H9 (cell line): ENCODE measurements at places on chromosomes 5 and 9. TPM values are rescaled to one million over a fixed set of nuclear protein-coding genes. Genes with fewer than 3 reads are reported as not detected.

The C5orf52 gene
- not detected in 2 replicates for total RNA-seq

GRCh38 chr5:10085185-10085584 lies 164.5 kb downstream of the ATPSCKMT start:
- H3K4me3 ChIP-seq, result no peak overlapping the region
- no peaks in the 10 kb centered on the region for H3K27me3 ChIP-seq
- DNase-seq, result no peak
- H3K27ac ChIP-seq, result no peak overlapping the region
- H3K36me3 ChIP-seq, result peaks cover 23% of the 10 kb centered on the region

The PCDHB4 gene
- 1.3 and 1.6 TPM in 2 replicates for total RNA-seq

GRCh38 chr9:93557366-93558137 lies 18.8 kb upstream of the PHF2 start:
- no peak overlapping the region for H3K4me3 ChIP-seq
- no peak overlapping the region for H3K27ac ChIP-seq
- H3K36me3 ChIP-seq, result peaks cover 19% of the 10 kb centered on the region; the same call in 2 of the 3 replicates
- H3K4me1 ChIP-seq, result no peaks in the 10 kb centered on the region
- no peaks in the 10 kb centered on the region for H3K27me3 ChIP-seq

DNA sequence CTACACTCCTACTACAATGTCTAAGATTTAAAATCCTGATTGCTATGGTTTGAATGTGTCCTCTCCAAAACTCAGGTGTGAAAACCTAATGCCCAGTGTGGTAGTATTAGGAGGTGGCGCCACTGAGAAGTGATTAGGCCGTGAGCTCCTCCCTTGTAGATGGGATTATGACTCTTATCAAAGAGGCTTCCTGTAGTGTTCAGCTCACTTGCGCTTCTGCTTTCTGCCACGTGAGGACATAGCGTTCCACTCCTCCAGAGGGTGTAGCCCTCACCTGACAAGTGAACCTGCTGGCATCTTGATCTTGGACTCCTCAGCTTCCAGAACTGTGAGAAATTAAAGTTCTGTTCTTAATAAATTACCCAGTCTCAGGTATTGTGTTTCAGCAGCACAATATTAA lies 33.0 kb upstream of the WHRN start:
- H3K36me3 ChIP-seq, result no peaks in the 10 kb centered on the region
- DNase-seq, result peak; percentile 78
- H3K27ac ChIP-seq, result no peak overlapping the region
- no peaks in the 10 kb centered on the region for H3K4me1 ChIP-seq
- no peak overlapping the region for H3K4me3 ChIP-seq
- H3K27me3 ChIP-seq, result no peaks in the 10 kb centered on the region

DNA sequence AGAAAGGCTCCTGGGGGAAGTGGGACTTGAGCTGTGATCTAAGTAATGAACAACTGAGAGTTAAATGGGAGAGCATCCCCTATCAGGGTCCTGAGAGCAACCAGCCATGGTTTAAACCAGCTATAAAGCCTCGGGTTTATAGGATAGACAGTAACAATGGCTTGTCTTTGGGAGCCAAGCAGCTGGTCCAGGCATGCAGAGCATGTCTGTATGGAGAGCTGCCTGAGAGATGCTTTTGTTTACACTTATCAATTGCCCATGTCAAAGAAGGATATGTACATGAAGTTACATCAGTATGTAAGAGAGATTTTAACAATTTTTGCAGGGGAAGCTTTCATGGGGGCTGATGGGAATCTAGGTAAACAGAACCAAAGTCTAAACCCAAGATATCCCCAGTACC lies 4.4 kb downstream of the TGFBI start:
- H3K4me3 ChIP-seq, result no peak overlapping the region
- H3K36me3 ChIP-seq, result no peaks in the 10 kb centered on the region
- no peaks in the 10 kb centered on the region for H3K4me1 ChIP-seq
- H3K27me3 ChIP-seq, result peaks cover 10% of the 10 kb centered on the region; the same call in 1 of the 2 replicates
- H3K27ac ChIP-seq, result no peak overlapping the region
- no peak for DNase-seq

DNA sequence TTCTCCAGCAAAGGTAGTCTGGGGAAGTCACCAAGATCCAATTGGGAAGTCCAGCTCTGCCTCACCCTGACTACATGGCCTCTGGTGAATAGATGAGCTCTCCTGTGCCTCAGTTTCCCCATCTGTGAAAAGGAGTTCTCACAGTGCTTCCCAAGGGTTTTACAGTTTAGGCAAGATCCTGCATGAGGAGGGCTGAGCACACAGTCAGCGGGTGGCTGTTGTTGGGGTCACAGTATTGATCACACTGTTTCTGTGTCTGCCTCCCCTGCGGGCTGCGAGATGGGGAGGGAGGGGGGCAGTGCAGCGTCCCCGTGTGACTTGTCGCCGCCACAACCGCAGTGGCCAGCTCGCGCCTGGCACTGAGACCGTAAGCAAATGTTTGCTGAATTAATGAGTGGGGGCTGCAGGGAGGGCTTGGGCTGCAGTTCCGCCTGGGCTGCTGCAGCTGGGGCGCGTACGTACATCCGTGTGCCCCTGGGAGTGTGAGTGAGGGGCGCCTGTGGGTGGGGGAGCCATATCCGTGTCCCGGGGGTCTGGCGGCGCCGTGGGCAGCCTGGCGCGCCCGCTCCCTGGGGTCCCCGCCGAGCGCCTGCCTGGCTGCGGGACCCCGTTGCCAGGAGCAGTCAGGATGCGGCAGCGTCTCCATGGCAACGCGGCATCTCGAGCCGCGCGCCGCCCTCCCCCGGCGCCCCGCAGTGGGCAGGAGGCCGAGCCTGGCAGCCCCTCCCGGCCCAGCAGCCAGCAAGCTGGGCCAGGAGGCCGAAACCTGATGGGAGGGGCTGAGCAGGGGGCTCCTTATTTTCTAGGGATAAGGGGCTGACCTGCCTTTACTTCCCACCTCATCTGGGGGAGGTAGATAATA lies 31.4 kb upstream of the PSD2 start:
- H3K27me3 ChIP-seq, result no peaks in the 10 kb centered on the region; the same call in 1 of the 2 replicates
- DNase-seq, result peak; percentile 70
- no peaks in the 10 kb centered on the region for H3K36me3 ChIP-seq
- H3K4me3 ChIP-seq, result no peak overlapping the region

- H3K4me1 ChIP-seq, result peaks cover 3% of the 10 kb centered on the region; the same call in 1 of the 2 replicates
- no peak for DNase-seq
- H3K27me3 ChIP-seq, result no peaks in the 10 kb centered on the region
These were observed 77.8 kb downstream of the SLC38A9 start for GRCh38 chr5:55634209-55634805.

The PHF24 gene
- 0.24 and 0.68 TPM in 2 replicates for total RNA-seq

DNA sequence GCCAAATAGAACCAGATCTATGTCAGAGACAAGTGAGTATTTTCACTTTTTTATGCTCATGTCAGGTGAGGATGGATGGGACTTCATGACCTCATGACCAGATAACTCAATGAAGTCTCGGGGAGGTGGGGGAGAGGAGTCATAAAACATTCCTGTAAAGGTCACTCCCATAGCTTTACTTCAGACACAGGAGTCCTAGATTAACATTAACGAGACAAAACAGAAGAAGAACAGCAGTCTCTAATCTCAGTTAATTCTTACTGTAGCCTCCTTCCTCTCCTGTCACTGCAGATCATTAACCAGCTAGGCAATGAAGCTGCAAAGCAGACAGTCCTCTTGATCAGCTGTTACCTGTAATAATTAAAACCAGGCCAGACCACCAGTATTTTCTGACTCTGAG lies 11.2 kb downstream of the CRHBP start:
- no peak overlapping the region for H3K4me3 ChIP-seq
- no peaks in the 10 kb centered on the region for H3K27me3 ChIP-seq

The PCDHGA5 gene
- 1.1 and 1.3 TPM in 2 replicates for total RNA-seq
